NCI-H524 (cell line): ENCODE measurements at places on chromosomes 4 and X.

DNA sequence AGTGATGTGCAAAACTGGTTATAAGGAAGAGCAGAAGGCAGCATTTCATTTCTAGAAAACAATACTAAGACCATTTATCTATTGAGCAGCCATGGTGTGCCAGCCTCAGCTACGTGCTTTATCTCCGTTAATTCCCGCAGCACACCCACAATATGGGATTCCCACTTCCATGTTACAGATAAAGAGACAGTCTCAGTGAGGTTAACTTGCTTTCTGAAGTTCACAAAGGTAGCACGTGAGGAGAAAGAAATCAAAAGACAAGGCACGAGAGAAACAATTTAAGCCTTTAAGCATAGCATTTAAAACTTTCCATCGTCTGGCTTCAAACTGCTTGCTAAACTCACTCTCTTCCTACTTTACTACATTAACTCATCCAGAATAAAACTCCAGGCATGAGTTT is 8.0 kb upstream of the RPL34 start:
- no peak for DNase-seq

DNA sequence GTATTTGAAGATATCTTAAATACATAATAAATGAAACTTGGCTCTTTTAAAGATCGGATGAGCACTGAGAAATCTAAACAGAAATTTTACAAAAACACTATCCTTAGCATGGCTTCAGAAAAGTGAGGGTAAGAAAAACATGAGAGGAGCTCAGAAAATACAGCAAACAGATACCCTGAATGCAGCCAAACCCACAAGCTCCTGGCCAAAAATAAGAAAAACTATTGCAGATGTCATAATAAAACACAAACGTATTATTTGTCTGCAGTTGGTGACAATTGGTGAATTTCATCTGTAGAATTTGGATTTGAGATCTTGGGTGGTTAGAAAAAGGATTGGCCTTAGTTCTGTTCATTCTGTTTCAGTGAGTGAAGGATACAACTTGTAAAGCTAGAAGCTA is 603.9 kb downstream of the INPP4B start:
- DNase-seq, result no peak

- no peak for DNase-seq
These were observed 31.9 kb downstream of the APLN start for GRCh38 chrX:129622757-129623301.

DNA sequence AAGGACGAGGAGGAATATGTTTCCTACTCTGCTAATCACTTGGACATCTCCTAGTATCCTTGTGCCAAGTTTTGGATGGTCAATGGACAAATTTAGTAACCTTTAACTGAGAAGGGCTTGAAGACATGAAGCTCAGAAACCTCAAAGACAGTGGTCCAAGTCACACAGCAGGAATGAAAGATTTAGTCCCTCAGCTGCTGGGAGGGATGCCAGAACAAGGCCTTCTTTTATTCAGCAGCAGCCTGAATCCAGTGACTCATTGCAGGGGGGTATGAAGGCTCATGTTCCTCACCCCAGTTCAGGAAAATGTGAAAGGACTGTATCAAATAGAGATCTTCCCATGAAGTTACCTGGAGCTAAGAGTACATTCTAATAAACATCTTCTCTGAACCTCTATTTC is 214.9 kb upstream of the UGT8 start:
- no peak for DNase-seq

- no peak for DNase-seq
These were observed 104.4 kb upstream of the SCML1 start for GRCh38 chrX:17632942-17633341.

GRCh38 chrX:45843518-45843917 is 642.8 kb upstream of the DIPK2B start:
- peak; percentile 26 for DNase-seq

- no peak for DNase-seq
These were observed at the start of gene GASK1B for GRCh38 chr4:158172261-158173258. TSS of gene GASK1B (minus strand) at chr4:158173025. CDS start at chr4:158171375, 1,650 bp downstream.

DNA sequence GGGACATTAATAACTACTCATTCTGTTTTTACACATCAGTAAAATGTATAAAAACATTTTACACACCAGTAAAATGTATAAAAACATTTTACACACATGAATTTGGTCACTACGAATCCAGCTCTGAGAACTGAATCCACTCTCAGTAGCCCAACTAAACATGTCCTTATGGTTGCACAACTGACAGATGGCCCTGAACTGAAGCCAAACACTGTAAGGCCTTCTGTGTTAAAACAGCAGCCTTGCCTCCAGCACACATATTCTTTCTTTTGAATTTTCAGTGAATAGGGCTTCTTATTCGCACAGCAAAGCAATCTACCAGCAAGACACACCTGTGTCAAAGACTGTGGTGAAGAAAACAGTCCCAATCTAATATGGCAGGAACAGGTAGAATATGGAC is 169.9 kb upstream of the FMR1 start:
- peak; percentile 3 for DNase-seq

GRCh38 chr4:6178757-6179156 is 21.6 kb downstream of the JAKMIP1 start:
- DNase-seq, result no peak

GRCh38 chr4:80592950-80593349 is 257.4 kb downstream of the CFAP299 start:
- DNase-seq, result no peak

DNA sequence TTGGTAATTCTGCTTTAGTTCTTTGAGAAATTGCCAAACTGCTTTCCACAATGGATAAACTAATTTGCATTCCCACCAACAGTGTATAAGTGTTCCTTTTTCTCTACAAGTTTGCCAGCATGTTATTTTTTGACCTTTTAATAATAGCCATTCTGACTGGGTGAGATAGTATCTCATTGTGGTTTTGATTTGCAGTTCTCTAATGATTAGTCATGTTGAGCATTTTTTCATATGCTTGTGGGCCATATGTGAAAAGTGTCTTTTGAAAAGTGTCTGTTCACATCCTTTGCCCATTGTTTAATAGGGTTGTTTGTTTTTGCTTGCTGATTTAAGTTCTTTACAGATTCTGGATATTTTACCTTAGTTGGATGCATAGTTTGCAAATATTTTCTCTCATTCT is 25.9 kb downstream of the ENPEP start:
- no peak for DNase-seq

DNA sequence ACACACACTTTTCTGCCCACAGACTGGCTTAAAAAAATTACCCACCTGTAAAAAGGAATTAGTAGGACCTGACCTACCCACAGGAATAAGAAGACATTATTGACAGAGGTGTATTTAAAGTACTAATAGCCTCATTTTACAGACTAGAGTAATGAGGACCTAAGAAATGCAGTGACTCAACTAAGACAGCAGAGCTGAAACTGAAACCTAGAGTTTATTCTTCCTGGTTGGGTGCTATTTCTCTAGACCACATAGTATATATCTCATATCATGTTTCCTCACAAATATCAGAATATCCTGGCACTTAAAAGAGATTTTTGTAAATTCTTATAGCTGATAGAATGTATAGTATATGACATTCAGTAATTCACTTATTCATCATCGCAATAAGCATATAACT is 435.0 kb downstream of the MAGEE1 start:
- DNase-seq, result no peak

DNA sequence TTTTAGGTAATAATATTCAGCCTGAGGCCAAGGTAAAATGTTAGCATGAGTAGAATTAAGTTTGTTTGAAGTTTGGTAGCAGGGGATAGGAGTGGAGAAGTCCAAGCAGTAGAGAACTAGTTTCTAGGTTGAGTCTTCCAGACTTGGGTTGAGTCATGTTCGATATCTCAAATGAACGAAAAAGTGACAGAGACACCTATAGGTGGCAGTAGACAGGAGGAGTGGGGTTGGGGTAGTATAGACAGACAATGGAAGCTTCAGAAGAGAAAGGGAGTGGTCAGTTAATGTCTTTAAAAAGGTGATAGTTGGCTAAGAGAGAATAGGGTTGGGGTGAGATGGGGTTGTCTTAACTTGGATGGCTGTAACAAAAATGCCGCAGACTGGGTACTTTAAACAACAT is 58.7 kb upstream of the EMCN start:
- no peak for DNase-seq

- DNase-seq, result no peak
These were observed 62.7 kb upstream of the FAM47B start for GRCh38 chrX:34879886-34880285.

- DNase-seq, result peak; percentile 18
These were observed 247.8 kb upstream of the DKK2 start for GRCh38 chr4:107283587-107284559.

DNA sequence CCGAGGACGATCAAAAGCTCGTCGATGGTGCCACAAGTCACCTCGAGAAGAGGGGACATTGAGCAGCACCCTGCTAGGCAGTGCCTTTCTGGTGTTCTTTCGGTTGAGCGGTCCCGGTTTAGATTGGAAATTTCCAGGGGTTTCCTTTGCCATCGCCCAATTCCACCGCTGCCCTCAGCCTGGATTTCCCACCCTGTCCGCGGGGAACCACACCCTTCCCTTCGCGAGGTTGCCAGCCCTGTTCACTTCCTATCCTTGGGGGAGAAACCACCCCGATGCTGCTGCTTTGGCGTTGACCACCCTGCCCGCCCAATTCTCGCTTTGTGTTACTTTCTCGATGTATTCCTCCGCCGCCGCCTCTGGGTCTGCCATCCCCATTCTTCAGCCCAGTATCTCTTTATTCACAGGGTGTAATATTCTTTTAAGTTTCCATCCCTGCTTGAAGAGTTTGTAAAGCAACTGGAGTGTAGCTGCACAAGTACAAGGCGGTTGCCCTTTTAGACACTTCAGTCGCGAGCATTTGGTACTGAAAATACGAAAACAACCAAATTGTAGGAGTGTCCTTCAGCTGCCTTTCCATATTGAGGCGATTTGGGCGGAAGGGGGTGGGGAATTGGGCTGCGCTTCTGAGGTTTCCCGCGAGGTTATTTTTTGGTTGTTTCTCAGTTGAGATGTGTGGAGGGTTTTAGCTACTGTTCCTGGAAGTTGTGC is 1.1 kb downstream of the OGT start:
- DNase-seq, result peak; percentile 55

GRCh38 chr4:21203416-21203815 is 503.2 kb downstream of the PACRGL start:
- no peak for DNase-seq

GRCh38 chr4:100466501-100466900 is 51.3 kb downstream of the EMCN start:
- no peak for DNase-seq

GRCh38 chr4:176052744-176053143 is 12.9 kb upstream of the WDR17 start:
- no peak for DNase-seq

GRCh38 chrX:48045410-48046311 is 25.8 kb downstream of the ZNF630 start:
- DNase-seq, result no peak
